ENCODE measurements at places on chromosomes 13 and 19.

- no peak for DNase-seq
These were observed 27.9 kb downstream of the PLEKHJ1 start for GRCh38 chr19:2207991-2208860.

- no peak for DNase-seq
These were observed 772 bp downstream of the PARP4 start for GRCh38 chr13:24511816-24512196.

- DNase-seq, result no peak
These were observed 36.2 kb downstream of the RFX2 start for GRCh38 chr19:6073858-6074708.

GRCh38 chr19:407511-408440, 1.2 kb downstream of the C2CD4C start:
- DNase-seq, result no peak

DNA sequence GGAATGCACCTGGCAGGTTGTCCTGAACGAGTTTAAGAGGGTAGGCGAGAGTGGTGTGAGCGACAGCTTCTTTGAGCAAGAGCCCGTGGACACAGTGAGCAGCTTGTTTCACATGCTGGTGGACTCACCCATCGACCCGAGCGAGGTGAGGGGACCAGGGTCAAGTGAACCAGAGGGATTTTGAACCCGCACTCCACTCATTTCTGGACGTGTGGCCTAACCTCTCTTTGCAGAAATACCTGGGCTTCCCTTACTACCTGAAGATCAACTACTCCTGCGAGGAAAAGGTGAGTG, 1.7 kb downstream of the CATSPERG start:
- no peak for DNase-seq

DNA sequence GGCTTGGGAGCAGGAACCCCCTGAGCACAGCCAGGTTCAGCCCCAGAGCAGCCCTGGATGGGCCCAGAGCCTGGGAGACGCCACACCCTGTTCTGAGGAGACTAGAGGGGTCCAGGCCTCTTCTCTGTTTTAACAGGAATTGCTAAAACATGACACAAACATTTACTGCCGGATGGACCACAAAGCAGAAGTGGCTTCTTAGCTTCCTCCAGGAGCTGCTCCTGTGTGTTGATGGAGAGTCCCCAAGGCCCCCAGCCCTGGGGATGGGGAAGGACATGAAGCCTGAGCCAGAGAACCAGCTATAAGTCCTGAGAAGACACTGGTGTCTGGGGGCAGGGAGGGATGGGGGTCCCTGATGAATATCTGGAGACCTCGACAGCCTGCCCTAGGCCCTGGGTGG, 14.6 kb downstream of the CEACAM3 start:
- DNase-seq, result no peak

GRCh38 chr13:32822771-32823170, 193.5 kb upstream of the KL start:
- DNase-seq, result no peak

DNA sequence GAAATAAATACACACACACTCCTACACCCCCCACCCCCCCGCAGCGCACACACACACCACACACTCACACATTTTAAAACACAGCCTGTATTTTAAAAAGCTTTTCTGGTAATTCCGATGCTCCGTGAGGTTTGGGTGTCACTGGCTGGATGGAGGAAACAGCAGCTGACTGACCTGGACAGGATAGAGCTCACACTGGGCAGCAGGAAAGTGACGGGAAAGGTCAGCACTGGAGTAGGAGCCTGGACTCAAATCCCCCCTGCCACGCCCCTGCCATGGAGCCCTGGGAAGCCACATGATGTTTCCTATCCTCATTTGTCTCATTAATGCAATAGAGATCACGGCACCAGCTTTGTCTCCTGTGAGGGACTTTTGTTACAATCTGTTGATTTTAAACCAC, 49.3 kb upstream of the STARD13 start:
- DNase-seq, result no peak

GRCh38 chr13:36154567-36155291, 23.5 kb upstream of the DCLK1 start:
- DNase-seq, result no peak

DNA sequence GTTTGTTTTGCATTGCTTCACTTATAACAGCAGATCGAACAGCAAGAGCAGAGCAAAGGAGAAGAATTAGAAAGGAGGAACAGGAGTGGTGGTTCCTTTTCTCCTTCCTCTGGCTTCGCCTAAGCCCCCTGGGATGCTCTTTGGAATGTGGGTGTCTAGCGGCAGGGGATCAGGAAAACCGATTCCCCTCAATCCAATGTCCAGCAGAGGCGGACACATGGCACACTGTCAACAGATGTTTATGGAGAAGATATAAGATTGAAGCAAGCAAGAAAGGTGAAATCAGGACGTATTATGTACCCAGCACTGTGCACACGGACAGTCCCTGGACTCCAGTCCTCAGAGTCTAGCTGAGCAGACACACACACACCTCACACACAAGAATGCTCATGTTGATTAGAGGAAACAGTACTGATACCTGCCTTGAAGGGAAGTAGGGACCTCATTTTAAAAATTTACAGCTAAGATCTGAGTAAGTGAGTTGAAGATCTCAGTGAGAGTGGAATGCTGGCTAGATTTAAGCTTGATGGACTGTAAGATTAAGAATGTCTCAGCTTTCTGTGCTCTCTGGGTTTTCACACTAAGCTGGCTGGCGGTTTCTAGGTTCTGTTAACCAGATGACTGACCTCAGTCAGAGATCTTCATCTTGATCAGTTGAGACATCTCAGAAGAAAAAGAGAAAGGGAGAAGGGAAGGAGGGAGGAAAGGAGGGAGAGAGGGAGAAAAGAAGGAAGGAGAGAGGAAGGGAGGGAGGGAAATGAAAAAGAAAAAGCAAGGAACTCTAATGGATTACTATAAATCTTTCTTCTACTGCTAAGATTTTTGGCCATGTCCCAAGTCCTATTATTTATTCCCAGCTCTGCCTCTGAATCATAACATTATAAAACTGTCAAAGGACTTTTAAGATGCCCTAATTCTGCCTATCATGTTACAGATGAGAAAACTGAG, 44.8 kb downstream of the FLT1 start:
- no peak for DNase-seq

DNA sequence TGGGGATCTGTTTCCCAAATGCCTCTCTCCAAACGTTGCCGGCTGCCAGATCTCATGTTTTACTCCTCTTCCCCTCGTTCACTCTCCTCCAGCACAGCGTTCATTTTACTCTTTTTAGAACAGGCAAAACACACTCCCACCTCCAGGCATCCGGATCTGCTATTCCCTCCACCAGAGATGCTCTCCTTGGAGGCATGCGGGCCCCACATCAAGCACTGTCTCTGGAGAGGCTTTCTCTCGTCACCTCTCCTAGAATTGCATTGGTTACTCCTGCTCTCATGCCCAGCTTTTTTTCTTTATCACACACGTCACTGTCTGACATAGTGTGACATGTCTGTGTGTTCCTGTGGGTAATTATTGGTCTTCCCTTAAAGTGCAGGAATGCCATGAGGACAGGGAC, 20.1 kb upstream of the MYADM start:
- no peak for DNase-seq

GRCh38 chr13:94664889-94665288, 47.5 kb downstream of the SOX21 start:
- no peak for DNase-seq

- DNase-seq, result no peak
These were observed 29.2 kb downstream of the PHF11 start for GRCh38 chr13:49524740-49525501.

DNA sequence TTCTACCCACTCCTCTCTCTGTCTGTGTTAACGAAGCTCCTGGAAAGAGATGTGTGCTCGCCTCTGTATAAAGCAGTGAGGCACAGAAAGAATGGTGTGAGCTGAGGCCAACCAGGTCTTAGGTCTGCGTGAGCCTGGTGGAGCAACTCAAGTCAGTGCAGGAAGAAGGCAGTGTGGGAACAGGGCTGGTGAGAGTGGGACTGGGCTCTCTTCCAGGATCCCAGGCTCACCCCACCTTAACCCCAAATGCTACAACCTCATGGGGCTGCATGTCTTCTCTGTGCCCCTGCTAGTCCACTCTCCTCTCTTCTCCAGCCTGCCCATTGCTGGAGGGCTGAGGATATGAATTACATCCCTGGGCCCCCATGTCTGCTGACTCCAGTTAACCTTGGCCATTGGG, 127.4 kb downstream of the DCT start:
- no peak for DNase-seq

- no peak for DNase-seq
These were observed 19.4 kb upstream of the F7 start for GRCh38 chr13:113086031-113086750.

- DNase-seq, result no peak
These were observed 38.5 kb downstream of the SOX21 start for GRCh38 chr13:94673851-94674250.

- no peak for DNase-seq
These were observed 426.4 kb downstream of the SLITRK5 start for GRCh38 chr13:88097541-88097940.

- no peak for DNase-seq
These were observed 22.1 kb downstream of the MYO9B start for GRCh38 chr19:17097593-17098126.

GRCh38 chr19:34960940-34961679, 2.9 kb downstream of the ZNF792 start:
- no peak for DNase-seq

GRCh38 chr19:2096034-2096479, at the start of gene MOB3A:
Gene MOB3A, minus strand, starts transcription at chr19:2096326. Its CDS starts 17,766 bp downstream, at chr19:2078560.
- DNase-seq, result peak; percentile 90

- DNase-seq, result no peak
These were observed 132.4 kb downstream of the USP12 start for GRCh38 chr13:27039171-27039701.

DNA sequence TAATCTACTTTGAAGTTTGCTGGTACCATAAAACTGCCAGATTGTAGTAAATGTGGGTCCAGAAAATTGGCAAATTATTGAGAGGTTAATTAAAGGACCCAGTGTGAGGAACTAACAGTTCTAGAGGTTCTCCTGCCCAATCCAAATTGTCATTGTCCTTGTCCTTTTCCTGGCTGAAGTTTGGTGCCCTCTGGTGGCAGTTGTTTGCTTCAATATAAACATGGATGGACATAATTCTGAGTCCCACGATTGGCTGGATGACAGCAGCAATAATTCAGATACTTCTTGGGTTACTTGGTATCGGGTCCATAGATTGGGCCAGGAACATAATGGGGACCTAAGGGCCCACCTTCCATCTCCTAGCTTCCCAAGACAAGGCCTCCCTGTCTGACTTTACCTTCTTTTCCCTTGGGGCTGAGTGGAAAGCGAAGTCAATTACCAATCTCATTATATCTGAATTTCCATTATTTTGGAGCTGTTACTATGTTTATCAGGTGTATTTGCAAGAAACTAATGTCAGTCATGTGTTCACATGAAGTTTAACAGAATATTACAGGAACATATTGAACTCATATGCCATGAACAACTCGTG, 33.8 kb upstream of the GARRE1 start:
- DNase-seq, result peak; percentile 12

DNA sequence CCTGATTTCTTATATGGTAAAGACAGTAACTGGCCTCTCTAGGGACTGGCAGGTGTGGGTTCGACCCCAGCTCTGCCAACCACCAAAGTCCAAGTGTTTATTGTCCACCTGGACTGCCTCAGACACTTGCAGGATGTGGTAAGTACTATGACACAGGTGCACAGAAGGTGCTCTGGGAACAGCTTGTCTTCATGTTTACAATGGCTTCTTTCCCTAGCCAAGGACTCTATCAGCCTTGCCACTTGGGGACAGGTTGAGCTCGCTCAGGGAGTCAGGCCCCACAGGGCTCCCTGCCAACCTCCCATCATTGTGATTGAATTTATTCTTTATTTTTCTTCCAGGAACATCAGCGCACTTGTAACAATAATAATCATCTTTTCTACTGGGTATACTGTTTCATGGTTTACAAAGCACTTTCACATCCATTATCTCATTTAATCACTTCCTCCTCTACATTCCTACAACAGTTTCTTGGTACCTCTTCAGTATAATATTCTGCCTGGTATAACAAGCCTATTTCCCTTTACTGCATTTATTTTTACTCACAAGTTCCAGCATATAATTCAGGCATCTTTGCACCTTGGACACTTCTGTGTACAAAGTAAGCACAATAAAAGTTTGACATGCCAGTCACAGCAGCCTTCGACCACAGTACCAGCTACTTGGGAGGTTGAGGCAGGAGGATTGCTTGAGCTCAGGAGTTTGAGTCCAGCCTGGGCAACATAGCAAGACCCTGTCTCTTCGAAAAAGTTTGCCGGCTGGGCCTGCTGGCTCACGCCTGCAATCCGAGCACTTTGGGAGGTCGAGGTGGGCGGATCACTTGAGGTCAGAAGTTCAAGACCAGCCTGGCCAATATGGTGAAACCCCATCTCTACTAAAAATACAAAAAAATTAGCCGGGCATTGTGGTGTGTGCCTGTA, 24.2 kb upstream of the GATAD2A start:
- DNase-seq, result no peak

- DNase-seq, result no peak
These were observed 97.1 kb upstream of the SPATA13 start for GRCh38 chr13:24063281-24063877.

GRCh38 chr13:93903909-93904308, 575.6 kb downstream of the DCT start:
- DNase-seq, result no peak

- no peak for DNase-seq
These were observed 242.2 kb downstream of the DCLK1 start for GRCh38 chr13:35888981-35889380.

DNA sequence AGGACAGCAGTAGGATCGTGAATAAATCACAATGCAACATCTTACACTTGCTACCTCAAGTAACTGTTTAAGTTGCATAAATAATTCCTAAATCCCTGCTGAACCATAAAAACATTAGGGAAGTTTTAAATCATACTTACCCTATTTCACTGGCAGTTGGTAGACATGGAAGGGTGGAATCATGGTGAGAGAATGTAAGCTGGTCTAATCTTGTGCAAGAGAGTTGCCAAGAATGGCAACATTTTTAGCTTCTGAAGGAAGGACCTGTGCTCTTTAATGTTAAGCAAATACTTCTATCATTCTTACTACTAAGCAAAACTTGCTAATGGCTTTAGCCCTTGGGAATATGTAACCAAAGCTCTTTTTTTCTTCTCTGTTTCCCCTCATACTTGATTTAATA, 46.8 kb downstream of the MTUS2 start:
- DNase-seq, result no peak

DNA sequence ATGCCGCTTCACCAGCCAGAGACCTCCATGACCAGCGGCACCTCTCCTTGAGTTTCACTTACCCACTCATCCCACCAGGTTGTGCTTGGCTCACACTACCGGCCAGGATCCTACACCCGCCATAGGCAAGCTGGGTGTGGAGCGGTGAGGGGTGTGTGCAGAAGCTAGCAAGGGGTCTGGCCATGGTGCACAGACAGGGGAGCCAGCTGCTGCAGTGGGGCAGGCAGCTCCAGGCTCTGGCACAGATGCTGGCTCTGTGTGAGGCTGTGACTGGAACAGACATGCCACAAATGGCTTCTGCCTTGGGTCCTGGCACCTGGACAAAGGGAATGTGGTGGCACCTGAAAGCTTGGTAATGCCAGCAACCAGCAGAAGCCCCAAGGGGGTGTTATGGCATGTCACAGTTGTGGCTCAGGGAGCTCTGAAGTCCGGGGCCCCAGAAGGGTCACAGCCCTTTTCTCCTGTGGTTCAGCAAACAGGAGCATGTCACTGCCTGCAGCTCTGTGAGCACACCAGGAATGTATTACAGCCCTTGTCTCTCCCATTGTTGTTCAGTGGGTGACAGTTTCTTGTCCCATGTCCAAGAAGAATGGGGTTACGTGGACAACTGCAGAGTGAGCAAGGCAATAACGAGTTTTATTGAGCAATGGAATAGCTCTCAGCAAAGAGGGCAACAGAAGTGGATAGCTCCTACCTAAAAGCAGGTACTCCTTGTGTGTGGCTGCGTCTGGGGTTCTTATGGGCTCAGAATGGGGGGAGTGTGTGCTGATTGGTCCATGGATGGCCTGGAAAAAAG, 2791.0 kb upstream of the PCDH20 start:
- no peak for DNase-seq
